ENCODE measurements at places on chromosomes 11 and 22. TPM values are rescaled to one million over a fixed set of nuclear protein-coding genes. Genes with fewer than 3 reads are reported as not detected.

TRIM29 gene
- total RNA-seq = 45.9 TPM

PKDREJ gene
- total RNA-seq = not detected

SYT12 gene
- 0.16 TPM for total RNA-seq

MICAL2 gene
- 52.4 TPM for total RNA-seq

P4HA3 gene
- total RNA-seq = 0.66 TPM

SCGB1C1 gene
- not detected for total RNA-seq

ART5 gene
- 1.3 TPM for total RNA-seq

SAA1 gene
- 78.1 TPM for total RNA-seq

WT1 gene
- not detected for total RNA-seq

FAM111B gene
- total RNA-seq = 0.32 TPM

SLC22A8 gene
- total RNA-seq = not detected

LRRN4CL gene
- total RNA-seq = 9.8 TPM

ROBO4 gene
- total RNA-seq = 11.9 TPM

Data from breast epithelium (tissue), 4 donors.